ENCODE measurements at places on chromosomes 12 and 14. TPM values are rescaled to one million over a fixed set of nuclear protein-coding genes. Genes with fewer than 3 reads are reported as not detected.

PLEKHD1 gene
- total RNA-seq: 1.2 TPM

NPAS3 gene
- total RNA-seq: not detected

CLEC4E gene
- total RNA-seq: not detected

FAM90A1 gene
- 0.64 TPM for total RNA-seq

PALS1 gene
- total RNA-seq: 18.0 TPM

ATL1 gene
- 1.4 TPM for total RNA-seq

ATP23 gene
- total RNA-seq: 9.1 TPM

Measured in HCT116 (cell line).